ENCODE measurements at places on chromosomes 12 and 14.

DNA sequence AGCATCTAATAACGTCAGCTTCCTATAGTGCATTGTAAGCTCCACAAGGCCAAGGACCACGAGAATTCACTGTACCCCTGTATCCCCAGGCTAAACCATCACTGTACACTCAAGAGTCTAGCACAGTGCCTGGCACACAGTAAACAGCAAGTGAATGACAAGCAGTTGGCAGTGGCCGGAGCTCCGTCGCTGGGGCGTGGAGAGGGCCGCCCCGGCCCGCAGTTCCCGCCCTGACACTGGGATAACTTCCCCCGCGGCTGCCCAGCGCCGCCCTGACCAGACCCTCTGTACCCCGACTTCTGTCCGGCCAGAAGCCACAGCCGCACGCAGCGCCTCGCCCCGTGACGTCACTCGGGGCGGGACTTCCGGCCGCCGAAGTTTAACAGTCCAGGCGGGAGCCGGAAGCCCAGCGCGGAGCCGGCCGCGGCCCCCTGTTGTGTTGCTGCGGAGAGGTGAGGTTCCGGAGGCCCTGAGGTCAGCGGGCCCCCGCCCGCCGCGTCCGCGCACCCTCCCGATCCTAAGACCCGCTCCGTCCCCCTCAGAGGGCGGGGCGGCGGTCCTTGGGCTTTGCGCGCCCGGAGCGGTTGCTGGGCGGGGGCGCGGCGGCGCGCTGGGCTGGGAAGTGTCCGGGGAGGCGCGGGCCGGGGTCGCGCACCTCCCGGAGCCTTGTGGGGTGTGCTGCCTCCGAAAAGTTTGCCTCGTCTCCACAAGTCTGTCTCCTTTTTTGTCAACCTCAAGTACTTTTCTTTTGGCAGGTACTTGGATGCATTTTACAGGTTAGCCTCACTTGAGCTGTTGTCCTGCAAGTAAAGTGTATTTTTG is at the start of gene NEDD1:
Gene NEDD1 (plus strand): TSS at position 409 of the 822 bp plus-strand sequence. CDS start 2,503 bp downstream, outside the sequence.
- DNase-seq, result peak; percentile 81

DNA sequence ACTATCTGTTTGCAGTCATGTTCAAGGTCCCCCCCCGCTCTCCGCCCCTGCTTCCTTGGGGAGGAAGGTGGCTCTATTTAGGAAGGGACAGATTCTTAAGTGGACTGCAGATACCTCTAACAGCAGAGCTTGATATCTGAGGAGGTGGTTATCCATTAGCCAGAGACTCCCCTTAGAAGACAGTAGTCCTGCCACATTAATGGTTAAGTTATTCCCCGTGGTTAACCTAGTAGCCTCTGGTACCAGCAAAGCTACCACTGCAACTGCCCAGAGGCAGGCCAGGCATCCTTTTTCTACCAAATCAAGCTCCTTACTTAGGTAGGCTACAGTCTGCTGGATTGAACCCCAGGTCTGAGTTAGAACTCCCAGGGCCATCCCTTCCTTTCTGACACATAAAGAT is 162.1 kb upstream of the AVPR1A start:
- DNase-seq, result no peak

- no peak for DNase-seq
These were observed 1.1 kb upstream of the JPH4 start for GRCh38 chr14:23579739-23580138.

GRCh38 chr12:124242529-124243065 is 52.3 kb upstream of the RFLNA start:
- DNase-seq, result no peak

- peak; percentile 88 for DNase-seq
These were observed at the start of gene FBXL14 for GRCh38 chr12:1594261-1595025. Gene FBXL14 (minus strand): TSS chr12:1594581. CDS start chr12:1594066, 515 bp downstream.

DNA sequence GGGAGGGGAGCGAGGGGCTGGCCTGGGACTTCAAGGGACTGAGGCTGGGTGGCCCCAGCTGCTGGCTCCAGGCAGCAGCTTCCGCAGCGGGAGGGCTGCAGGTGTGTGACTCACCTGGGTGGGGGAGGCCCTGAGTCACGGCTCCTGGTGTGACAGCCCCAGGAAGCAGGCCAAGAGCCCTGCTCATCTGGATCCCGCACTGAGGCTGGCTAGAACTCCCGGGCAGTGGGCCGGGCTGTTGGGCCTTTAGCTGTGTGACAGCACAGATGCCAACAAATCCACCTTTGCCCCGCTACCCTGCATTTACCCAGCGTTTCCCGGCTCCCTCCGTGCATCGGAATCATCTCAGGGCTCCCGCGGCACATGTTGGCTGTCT is 180.0 kb upstream of the PRMT8 start:
- no peak for DNase-seq

DNA sequence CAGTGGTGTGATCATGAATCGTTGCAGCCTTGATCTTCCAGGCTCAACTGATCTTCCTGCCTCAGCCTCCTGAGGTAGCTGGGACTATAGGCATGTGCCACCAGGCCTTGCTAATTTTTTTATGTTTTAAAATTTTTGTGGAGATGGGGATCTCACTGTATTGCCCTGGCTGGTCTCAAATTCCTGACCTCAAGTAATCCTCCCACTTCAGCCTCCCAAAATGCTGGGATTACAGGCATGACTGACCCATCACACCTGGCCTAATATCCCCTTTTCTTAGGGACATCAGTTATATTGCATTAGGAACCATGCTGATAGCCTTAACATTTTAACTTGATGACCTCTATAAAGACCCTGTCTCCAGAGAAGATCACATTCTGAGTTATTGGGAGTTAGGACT is 42.8 kb downstream of the RASSF3 start:
- no peak for DNase-seq

DNA sequence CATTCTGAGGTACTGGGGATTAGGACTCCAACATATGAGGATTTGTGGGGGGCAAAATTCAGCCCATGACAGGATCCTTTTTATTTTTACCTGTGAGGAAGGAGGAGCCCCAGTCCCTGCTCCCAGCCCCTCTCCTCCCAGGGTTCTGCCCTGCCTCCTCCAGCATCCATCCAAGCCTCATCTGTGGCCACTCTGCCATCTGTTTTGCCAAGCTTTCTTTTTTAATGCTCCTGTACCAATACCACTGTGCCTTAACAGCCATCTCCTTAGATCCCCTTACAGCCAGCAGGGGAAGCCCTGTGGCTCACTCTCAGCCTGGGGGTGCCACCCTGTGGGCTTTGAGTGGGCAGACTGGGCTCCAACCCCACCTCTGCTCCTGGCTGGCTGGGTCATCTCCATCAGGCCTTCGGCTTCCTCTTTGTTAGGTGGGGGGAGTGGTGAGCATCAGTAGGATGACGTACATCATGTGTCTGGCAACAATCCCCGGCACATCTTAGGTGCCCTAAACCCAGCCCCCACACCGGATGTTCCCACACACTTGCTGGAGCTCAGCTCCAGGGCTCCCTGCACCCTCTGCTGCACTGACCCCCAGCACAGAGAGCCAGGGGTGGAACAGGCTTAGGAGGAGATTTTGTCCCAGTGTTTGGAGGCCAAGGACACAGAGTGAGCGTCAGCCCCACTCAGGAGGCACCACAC is 40.2 kb downstream of the CYP46A1 start:
- peak; percentile 9 for DNase-seq

DNA sequence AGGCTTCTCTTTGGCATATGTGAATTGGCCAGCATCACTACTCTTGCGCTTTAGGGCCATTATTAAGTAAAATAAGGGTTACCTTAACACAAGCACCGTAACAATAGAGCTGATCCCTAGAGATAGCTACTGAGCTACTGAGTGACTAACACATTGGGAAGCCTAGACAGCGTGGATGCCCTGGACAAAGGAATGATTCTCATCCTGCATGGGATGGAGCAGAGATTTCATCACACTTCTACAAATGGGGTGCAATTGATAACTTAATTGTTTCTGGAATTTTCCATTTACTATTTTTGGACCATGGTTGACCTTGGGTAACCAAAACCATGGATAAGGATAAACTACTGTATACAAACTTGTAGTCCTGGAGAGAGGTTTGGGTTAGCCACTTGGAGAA is 57.1 kb downstream of the FBXO34 start:
- no peak for DNase-seq

DNA sequence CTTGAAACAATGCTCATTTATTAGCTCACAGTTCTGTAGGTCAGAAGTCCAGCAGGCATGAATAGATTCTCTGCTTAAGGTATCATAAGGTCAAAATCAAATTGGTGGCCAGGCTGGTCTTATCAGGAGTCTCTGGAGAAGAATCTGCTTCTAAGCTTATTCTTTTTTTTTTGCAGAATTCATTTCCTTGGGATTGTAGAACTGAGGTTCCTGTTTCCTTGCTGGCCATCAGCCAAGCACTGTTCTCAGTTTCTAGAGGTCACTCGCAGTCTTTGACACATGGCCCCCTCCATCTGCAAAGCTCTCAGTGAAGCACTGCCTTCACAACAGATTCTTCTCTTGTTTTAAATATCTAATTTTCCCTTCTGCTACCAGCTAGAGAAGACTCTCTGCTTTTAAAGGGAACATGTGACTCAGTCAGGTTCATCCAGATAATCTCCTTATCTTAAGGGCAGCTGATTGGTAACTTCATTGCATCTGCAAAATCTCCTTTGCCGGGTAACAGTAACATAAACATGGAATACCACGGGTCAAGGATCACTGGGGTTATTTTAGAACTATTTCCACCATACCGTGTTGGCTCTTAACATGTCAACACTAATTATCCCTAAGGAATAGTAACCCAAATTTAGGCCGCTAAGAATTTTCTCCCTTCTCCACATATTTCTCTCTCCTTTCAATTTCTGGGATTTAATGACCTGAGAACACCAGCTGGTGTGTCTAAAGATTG is 25.3 kb downstream of the RHOJ start:
- no peak for DNase-seq

DNA sequence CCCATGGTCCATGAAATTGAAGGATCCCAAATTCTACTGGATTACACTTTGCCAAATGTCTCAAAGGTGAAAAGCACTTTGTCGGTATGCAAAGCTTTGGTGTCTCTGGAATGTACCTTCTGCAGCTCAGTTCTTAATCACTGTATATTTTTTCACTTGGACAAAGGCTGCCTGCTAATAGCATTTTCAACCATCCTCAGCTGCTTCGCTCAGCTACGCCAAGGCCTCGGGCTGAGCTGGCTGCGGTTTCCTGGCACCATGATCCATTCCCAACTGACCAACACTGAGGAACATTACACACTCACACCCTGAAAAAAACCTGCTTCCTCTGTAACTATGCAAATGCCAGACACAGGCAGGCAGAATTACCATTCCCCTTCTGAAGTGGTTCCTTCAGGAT is 335.2 kb downstream of the DPF3 start:
- DNase-seq, result no peak

- DNase-seq, result no peak
These were observed 681.0 kb downstream of the RPL10L start for GRCh38 chr14:45970621-45971020.

DNA sequence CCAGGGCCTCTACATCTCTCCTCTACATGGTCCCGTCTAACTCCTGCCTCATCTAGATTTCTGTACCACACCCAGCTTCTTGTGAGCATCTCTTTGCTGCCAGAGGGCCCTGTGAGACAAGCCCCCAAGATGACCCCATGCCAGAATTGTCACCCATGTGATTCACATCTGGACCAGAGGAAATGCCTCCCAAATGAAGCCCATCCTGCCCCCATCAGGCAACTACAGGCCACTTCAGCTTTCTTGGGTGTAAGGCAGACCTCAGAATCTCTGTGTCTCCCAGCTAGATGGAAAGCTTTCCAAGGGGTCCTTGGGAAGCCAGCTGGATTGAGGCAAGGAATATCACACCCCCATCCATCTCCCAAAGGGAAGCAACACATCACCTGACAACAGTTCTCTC is 9.3 kb upstream of the OAS3 start:
- no peak for DNase-seq

DNA sequence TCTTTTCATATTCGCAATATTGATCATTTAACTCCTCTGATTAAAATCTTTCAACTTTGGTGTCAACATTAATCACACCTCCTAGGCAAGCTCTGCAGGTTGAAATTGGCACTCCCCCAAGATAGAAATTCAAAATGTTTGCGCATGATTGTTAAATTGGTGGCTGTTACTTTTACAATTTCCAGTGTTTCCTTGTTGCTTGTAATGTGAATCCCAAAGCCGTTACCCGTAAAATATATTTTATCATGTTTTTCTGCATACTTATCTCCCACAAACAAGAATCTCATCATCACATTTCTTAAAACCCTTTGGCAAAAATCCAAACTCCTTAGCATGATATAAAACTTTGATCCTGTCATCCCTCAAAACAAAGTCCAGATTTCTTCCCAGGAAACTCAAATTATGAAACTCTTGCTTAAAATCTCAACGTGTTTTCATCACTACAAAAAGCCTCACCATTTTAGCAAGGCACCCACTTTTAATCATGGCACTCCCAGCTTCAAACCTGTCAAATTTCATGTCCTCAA is 14.7 kb downstream of the RTL1 start:
- no peak for DNase-seq

GRCh38 chr12:124774462-124775167 is 89.0 kb downstream of the SCARB1 start:
- peak; percentile 39 for DNase-seq

- DNase-seq, result no peak
These were observed at the start of gene LTB4R2 for GRCh38 chr14:24309538-24310264. Gene LTB4R2 (plus strand): TSS chr14:24310140. CDS start chr14:24310665, 525 bp downstream.

GRCh38 chr14:60964904-60965303 is 16.0 kb downstream of the TRMT5 start:
- DNase-seq, result no peak

- no peak for DNase-seq
These were observed 489.1 kb upstream of the SYT1 start for GRCh38 chr12:78375461-78375860.

GRCh38 chr14:75222208-75222701 is 45.8 kb upstream of the TMED10 start:
- DNase-seq, result no peak

- no peak for DNase-seq
These were observed 201.4 kb upstream of the PWP1 start for GRCh38 chr12:107484230-107484629.

GRCh38 chr14:72776701-72777261 is 117.1 kb downstream of the DPF3 start:
- no peak for DNase-seq

DNA sequence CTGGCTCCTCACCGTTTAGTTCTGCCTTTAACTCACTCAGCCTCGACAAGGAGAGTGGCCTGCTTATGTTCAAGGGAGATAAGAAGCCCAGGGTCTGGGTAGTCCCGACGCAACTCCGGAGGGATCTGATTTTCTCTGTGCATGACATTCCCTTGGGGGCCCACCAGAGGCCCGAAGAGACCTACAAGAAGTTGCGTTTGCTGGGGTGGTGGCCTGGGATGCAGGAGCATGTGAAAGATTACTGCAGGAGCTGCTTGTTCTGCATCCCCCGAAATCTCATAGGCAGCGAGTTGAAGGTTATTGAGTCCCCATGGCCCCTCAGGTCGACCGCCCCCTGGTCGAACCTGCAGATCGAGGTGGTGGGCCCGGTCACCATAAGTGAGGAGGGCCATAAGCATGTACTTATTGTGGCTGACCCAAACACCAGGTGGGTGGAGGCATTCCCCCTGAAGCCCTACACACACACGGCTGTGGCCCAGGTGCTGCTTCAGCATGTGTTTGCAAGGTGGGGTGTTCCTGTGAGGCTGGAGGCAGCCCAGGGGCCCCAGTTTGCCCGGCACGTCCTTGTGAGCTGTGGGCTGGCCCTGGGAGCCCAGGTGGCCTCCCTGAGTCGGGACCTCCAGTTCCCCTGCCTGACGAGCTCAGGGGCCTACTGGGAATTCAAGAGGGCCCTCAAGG is 13.1 kb downstream of the CBLN3 start:
- DNase-seq, result no peak

GRCh38 chr12:124493809-124494750 is 73.3 kb downstream of the NCOR2 start:
- DNase-seq, result peak; percentile 29

GRCh38 chr12:131060011-131060703 is 106.5 kb downstream of the ADGRD1 start:
- DNase-seq, result no peak
